ENCODE measurements at places on chromosomes 16 and 17.

GRCh38 chr17:79969906-79970305 lies 65.8 kb downstream of the TBC1D16 start:
- DNase-seq, result no peak

- DNase-seq, result no peak
Measured at GRCh38 chr17:17388657-17389496, 85.7 kb downstream of the NT5M start.

DNA sequence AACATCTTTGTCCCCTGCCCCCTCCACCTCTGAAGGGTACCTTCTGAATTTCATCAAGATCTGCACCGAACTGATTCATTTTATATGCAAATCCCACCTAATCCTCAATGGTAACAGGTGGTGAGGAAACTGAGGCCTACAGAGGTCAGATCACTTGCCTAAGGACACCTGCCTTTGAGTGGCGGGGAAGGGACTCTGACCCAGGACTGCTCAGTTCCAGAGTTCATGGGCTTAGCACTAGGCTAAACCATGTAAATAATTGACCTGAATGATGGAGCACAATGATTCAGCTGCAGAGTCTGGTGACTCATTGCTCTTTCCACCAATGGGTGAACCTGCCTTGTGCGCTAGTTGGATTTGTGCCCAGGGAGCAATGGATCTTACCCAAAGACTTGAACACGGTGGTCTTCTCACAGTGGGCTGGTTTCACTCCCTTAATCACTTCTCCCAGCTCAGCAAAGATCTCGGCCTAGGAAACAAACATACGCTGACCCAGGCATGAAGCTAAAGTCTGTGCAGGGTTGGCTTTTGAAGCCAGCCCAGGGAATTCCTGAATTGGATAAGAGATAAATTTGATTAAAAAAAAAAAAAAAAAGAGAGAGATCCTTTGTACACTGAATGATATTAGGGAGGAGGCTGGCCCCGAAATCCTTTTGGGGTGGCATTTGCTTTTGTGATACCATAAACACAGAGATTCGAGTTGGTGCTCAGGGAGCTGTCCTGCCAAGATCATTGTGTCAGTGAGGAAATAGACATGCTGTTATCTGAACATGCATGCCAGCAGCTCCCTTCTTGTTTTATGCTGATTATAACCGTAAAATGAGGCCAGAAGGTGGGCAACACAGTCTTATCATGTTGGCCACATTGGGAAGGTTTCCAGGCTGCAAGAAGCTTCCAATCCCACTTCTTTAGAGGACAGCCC lies 17.0 kb downstream of the CRYM start:
- DNase-seq, result peak; percentile 84

- peak; percentile 30 for DNase-seq
Measured at GRCh38 chr16:53257001-53257400, 177.3 kb upstream of the RBL2 start.

GRCh38 chr17:51166987-51167931 lies 1.0 kb downstream of the NME2 start:
- DNase-seq, result no peak

- DNase-seq, result no peak
Measured at GRCh38 chr17:40309949-40310510, 1.1 kb downstream of the RARA start.

DNA sequence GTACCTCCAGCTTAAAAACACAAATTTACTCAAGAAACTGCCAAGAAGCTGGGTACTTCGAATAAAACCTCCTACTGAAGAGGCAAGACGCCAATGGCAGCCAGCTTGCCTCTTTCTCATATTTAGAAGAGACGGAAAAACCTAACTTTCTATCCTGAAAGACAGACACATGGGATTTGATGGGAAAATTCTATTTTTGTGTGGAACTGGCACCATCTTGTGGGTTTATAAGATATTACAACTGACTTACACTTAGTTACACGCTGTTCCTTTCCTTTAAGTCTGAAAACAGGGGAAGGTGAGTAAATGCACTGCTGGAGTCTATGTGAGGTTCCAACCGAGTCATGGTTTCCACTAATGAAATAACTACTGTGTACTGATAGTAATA lies 10.3 kb downstream of the ZNF18 start:
- DNase-seq, result no peak

DNA sequence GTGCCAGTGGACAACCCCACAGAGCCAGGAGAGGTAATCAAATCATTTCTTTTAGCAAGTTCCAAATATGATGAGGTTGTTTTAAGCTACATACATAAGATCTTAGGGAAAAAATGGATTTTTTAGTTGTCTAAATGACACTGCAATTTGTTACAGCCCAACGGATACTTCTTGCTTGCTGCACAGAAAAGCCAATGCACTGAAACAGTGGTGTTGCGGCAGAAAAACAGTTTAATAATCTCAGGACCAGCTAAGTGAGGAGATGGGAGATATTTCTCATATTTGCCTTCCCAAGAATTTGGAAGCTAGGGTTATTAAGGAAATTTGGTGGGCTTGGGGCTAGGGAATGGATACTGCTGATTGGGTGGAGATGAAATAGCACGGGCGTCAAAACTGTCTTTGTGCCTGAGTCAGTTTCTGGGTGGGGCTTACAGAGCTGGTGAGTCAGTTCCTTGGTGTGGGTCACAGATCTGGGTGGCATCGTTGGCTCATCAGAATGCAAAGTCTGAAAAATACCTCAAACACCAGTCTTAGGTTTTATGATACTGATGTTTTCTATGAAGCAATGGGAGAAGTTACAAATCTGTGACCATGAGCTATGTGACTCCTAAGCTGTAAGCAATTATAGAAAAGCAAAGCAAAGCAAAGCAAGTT lies 255.4 kb downstream of the IRX3 start:
- no peak for DNase-seq

GRCh38 chr16:75074920-75075687 lies 41.5 kb downstream of the LDHD start:
- DNase-seq, result no peak

GRCh38 chr16:50011707-50012106 lies 13.3 kb upstream of the CNEP1R1 start:
- DNase-seq, result no peak

DNA sequence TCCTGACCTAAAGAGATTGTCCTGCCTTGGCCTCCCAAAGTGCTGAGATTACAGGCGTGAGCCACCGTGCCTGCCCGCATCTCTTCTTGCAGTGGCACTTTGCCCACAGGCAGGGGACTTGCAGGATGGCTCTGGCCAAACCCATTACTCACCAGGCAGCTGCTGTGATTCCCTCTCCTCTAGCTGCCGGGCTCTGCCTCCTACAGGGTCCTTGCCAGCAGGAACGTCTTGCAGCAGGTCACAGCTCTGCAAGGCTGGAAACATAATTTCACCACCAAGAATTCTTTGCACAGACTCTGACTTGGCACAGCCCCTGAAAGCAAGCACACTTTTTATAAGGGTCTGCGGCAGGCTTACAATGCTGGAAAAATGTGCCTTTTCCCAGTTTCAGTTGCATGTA lies 20.3 kb downstream of the COX4I1 start:
- DNase-seq, result no peak

GRCh38 chr16:57325458-57325857 lies 33.1 kb upstream of the CCL22 start:
- DNase-seq, result no peak

- DNase-seq, result no peak
Measured at GRCh38 chr17:47994724-47995123, 23.8 kb downstream of the CDK5RAP3 start.

- no peak for DNase-seq
Measured at GRCh38 chr17:69478916-69479315, 64.4 kb downstream of the MAP2K6 start.

DNA sequence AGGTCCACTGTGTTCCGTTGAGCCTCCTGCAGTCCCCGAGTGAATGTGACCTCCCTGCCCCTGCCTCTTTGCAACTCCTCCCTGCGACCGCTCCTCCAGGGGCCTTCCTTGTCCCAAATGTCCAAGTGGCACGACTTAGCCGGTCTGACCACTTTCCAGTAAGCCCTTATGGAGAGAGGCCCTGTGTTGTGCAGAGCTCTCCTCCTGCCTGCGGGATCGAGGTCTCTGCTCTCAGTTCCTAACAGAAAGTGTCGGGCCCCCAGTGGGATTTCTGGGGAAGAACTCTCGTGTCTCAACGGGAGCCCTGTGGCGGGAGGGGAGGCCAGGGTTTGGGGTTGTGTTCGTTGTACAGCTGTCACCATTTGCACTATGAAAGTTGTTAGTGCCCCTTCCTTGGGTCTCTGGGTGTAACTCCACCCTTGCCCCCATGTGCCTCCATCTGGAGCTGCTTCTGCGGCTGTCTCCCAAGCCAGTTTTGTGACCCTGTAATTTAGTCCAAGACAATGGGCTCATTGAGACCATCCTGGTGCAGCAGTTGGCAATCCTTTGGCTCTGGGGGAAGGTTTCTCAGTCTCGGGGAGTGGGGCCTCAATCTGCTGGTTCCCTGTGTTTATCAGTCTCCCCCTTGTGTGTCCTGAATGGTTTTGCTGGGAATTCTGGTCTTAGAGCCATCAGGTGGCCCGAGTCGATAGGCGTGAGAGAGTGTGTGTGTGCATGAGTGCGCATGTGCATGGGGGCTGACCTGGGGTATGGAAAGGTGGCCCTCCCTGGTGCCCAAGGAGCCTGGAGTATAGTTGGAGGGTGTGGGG lies 234.5 kb downstream of the SEC14L1 start:
- no peak for DNase-seq

GRCh38 chr16:3661922-3662321 lies 7.4 kb downstream of the DNASE1 start:
- DNase-seq, result no peak

GRCh38 chr17:72376526-72377345 lies 255.9 kb downstream of the SOX9 start:
- no peak for DNase-seq

- DNase-seq, result peak; percentile 41
Measured at GRCh38 chr17:82859431-82860403, 19.9 kb upstream of the ZNF750 start.

- DNase-seq, result no peak
Measured at GRCh38 chr17:31321481-31321880, at the start of gene EVI2A. Gene EVI2A, minus strand, starts transcription at chr17:31321622. Its CDS starts 2,609 bp downstream, at chr17:31319013.

Data from non-pigmented ciliary epithelial cell (primary cell).